MM.1S (cell line): ENCODE measurements at places on chromosomes 5 and 9.

- DNase-seq: no peak
Measured at GRCh38 chr9:96413302-96414221, 4.6 kb downstream of the ZNF367 start.

- DNase-seq: no peak
Measured at GRCh38 chr5:133366438-133366837, 245.9 kb downstream of the FSTL4 start.

- no peak for DNase-seq
Measured at GRCh38 chr5:172101547-172102217, 86.3 kb downstream of the STK10 start.

DNA sequence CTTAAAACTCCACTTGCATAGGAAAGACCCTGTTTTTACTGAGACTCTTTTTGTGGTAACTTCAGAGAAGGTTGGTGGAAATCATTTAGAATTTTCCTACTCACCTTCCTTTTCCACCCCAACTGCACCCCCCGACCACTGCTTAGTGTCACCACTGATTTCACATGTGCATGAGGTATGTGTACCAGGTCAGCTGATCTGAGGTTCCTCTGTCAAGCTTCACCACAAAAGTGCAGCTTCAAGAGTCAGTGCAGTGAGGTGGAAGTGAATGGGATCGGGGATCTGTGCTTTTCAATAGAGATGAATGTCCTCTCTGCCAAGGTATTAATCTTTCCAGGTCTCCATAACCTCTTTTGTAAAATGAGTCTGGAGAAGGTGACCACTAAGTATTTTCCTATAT lies 260.5 kb upstream of the WWC1 start:
- no peak for DNase-seq

GRCh38 chr5:134138416-134139376 lies 24.2 kb downstream of the TCF7 start:
- peak; percentile 33 for DNase-seq

DNA sequence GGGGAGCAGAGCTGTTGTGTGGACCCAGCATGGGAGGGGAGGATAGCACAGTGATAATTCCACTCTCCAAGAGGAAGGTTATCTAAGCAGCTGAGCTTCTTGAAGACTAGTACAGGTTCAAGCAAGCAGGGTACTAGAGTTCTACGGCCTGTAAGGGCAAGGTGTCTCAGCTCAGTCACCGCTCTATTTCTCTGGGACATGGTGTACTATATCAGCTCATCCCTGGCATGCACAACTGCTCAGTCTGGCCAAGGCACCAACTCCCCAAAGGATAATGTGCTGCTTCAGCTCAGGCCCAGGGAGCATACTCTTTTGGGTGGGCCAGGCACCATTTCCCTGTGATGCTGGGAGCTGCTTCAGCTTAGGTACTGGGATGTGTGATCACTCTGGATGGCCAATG lies 69.8 kb downstream of the RNF130 start:
- no peak for DNase-seq

DNA sequence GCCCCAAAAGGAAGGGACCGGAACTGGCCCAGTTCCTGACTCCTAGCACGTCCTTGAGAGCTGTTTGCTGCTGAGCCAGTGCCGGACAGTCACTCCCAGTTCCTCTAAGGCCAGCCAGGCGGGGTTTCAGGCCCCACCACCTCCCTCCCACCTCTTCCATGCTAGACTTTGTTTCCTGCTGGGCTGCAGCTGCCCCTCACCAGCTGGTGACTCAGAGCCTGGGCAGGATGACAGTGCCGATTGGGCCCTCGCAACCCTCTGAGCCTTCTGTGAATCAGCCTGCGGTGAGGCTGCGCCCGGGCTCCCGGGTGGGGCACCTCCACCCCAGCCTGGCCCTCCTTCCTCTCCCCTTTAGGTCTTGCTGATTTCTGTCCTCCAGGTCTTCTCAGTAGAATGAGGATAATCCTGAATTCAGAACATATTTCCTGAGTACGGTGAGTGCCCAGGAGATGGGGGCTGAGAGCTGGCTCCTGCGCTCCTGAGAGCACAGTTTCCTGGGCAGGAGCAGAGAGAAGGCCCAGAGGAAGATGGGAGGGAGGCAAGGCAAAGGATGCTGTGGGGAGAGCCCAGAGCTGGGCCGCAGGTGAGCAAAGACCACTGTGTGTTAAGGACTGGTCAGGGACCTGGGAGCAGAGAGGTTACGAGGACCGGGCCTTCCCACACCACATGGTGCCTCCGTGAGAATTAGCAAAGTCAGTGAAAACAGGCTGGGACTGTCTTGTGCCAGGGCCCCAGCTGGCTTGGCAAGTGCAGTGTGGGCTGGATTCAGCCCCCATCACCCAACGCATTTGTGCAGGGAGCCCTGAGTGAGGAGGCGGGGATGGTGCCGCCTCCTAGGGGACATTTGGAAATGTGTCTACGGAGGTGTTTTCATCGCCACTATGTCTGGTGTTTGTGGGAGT lies 32.9 kb upstream of the STXBP1 start:
- DNase-seq: no peak

DNA sequence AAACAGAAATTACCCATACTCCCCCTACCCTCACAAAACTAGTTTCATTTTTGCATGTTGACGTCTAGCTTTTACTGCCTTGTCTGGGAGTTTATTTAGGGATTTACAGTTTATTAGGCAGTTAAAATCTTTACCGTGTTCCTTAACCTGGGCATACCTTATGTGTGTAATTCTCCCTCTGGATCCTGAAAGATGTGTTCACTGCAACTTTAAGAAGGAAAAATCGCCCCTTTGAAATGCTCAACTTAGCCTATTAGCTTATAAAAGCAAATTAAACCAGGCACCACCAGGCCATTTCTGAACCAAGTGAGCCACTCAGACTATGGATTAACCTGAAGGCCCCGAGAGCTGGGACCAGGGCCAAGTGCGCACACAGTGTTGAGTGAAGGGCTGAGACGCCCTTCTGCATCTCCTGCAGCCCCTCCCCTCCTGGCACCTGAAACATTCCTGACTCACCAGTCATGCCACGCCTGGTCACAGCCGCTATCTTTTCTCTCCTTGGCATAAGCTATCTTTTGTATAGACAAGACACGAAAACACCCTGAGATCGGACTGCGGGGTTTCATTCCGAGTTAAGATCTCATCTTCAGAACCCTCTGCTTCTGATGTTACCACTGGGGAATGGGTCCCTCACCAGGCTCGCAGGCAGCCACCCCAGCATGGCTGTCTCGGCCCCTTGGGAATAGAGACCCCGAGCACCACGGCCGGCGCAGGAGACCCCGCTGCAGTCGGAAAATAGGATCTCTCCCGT lies 111.9 kb downstream of the ROR2 start:
- no peak for DNase-seq

- DNase-seq: no peak
Measured at GRCh38 chr5:13653709-13654108, 290.8 kb downstream of the DNAH5 start.

DNA sequence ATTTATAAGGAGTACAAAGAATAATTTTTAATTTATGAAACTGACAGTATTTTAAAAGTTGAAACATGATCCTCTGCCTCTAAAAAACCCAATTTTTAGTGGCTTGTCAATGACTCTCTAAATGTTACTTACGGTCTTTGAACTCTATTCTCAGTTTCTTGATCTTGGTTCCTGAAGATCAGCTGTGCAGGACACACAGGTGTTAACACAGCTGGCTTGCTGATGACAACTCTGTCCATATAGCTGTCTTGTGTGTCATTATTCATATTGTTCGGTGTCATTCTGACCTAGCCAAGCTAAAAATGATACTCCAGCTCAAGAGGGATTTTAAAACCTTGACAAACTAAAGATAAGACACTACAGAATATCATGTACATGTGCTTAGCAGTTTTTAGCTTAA lies 314.5 kb downstream of the CCDC171 start:
- DNase-seq: peak; percentile 68

GRCh38 chr5:107253246-107253645 lies 417.5 kb downstream of the EFNA5 start:
- DNase-seq: no peak

DNA sequence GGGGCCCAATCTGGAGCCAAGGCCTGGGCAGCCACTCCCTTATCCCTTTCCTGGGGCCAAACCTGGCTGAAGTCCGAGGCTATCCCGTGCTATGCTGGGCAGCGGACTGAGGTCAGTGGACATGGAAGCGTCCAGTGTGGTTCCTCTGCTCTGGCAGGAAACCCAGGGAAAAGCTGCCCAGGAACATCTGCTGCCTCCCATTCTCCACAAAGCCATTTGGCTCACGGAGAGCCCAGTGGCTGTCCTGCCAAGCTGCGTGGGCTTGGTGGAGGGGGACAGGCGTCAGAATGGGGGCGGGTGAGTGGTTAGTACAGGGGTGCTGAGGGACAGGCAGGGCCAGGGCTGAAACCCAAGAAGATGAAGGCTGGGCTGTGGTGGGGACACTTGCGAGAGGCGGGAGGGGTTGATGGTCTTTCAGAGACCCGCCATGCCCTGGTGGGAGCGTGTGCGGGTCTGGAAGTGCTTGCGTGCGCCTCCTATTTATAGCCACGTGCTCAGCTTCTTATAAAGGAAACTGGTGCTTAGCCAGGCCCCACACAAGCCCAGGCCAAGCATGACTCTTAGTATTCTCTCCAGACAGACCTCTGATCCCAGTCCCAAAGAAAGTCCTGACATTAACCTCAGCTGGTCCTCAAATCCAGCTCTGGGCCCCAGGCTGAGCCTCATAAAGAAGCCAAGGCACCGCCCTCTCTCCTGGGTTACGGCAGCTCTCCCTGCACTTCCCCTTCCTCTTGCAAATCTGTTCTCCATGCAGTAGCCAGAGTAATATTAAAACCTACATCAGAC lies 9.4 kb upstream of the SLC6A7 start:
- DNase-seq: no peak

DNA sequence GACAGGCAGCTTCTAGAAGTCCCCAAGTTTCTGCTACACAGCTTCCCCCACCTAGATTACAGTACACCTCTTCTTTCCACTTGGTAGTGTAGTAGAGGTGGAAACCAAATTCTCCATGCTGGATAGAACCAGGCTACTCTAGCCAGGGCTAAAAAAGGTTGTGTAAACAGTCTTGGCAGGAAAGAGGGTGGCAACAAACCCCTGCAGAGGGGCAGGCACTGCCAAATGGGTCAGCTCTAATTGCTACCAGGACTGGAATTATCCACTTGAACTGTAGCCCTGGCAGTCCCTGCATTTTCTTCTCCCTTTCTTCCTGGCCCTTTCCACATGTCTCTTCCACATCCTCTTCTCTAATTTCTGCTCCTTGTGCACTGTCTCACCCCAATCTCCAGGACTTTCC lies 24.8 kb downstream of the RANBP3L start:
- no peak for DNase-seq

- no peak for DNase-seq
Measured at GRCh38 chr9:72726947-72727346, 205.5 kb downstream of the TMC1 start.

GRCh38 chr5:148445578-148445977 lies 61.8 kb downstream of the FBXO38 start:
- no peak for DNase-seq

DNA sequence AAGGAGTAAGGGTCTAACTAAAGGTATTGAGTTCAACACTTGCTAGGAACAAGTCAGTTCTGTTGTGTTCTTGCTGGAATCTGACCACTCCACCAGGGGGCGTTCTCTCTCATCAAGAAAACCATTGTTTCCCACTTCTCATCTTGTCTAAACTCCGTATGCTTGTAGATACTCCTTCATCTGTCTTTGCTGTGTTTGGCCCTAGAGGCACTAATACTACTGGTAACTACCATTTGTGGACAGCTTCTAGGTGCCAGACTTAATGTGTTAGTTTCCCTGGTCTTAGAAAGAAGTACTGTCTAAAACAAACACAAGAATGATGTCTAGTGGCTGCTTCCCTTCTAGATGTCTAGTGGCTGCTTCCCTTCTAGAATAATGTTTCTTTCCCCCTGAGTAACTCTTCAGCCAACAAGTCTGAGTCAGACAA lies 18.7 kb upstream of the PTPDC1 start:
- DNase-seq: peak; percentile 72

- DNase-seq: no peak
Measured at GRCh38 chr5:89280103-89281037, 397.4 kb upstream of the MEF2C start.

DNA sequence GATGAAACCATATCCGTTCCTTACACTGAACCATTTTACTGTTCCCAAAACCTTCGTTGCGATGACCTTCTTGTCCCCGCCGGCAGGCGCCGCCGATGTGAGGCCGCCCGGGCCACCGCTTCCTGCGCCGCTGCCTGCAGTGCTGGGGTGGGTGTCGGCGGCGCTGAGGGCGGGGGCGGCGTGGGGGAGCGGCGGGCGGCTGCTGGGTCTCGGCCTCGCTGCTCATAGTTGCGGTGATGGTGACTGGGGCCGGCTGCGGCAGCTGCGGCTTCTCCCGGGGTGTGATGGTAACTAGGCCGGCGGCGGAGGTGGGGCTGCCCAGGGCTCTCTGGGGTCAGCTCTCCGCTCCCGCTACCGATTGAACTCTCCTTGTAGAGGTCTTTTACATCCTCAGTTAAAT lies 14.1 kb upstream of the OR2S2 start:
- no peak for DNase-seq

- DNase-seq: no peak
Measured at GRCh38 chr9:21810881-21811280, 8.4 kb downstream of the MTAP start.

GRCh38 chr5:133861161-133861737 lies 107.2 kb downstream of the C5orf15 start:
- peak; percentile 22 for DNase-seq

- DNase-seq: no peak
Measured at GRCh38 chr5:94901191-94901979, 282.9 kb downstream of the SLF1 start.

GRCh38 chr5:11166923-11167322 lies 405.9 kb upstream of the DAP start:
- no peak for DNase-seq

DNA sequence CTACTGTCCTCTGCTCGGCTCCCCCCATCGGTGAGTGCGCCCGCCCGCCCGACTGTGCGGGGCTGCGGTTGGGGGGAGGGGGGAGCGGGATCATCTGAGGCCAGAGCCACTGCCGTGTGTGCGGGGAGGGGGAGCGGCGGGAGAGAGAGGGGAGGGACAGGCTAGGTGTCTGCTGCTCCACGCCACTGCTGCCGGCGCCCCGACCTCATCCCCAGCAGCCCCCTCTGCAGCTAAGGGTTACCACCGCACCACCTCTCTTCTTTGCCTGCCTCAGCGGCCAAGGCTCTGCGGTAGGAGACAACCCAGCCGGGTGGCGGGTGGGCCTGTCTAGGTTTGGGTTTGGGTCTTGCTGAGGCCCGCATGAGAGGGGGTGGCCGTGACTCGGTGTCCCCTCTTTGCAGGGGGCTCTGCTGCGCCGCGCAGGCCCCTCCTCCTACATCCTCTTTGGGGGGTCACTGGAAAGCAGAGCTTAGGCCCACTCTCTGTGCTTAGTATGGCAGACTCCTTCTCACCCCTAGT lies 670 bp upstream of the PURA start:
- no peak for DNase-seq

- DNase-seq: peak; percentile 62
Measured at GRCh38 chr5:173618927-173619519, 2.6 kb upstream of the BOD1 start.

- DNase-seq: no peak
Measured at GRCh38 chr9:72424131-72424530, 59.1 kb upstream of the ZFAND5 start.

- no peak for DNase-seq
Measured at GRCh38 chr5:124740991-124741583, 5.4 kb downstream of the ZNF608 start.
